ENCODE measurements at places on chromosomes 11 and 22.

DNA sequence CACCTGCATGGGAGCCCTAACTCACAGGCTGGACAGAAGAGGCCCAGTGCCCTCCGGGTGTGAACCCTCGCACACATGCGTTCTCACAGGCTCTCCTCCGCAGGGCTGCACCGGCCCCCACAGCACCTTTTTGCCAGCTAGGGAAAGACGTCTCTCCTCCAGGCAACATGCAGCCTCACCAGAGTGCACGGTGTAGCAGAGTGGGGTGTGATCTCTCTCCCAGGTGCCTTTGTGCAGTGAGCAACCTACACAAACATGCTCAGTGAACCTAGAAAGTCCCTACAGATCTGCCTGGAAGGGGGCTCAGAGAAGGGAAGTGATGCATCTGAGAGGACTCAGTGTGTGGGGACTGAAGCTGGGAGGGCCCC, 3.7 kb upstream of the CARNS1 start:
- DNase-seq: no peak

- no peak for DNase-seq
Observed at GRCh38 chr11:63001456-63001855, 14.2 kb downstream of the SLC22A8 start.

DNA sequence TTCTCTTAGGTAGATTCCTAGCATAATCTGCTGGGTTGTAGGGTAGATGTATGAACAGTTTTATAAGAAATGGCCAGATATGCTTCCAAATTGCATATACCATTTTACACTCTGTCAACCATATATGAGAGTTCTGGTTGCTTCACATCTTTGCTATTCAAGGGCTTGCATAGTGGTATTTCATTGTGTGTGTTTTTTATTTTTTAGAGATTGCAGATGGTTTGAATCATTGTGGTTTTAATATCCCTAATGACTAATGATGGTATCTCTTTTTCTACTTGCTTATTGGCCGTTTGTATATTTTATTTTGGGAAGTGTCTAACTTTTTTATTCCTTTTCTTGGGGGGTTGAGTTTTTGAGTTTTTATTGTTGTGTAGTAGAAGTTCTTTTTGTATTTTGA, 26.9 kb downstream of the RNF214 start:
- DNase-seq: no peak

DNA sequence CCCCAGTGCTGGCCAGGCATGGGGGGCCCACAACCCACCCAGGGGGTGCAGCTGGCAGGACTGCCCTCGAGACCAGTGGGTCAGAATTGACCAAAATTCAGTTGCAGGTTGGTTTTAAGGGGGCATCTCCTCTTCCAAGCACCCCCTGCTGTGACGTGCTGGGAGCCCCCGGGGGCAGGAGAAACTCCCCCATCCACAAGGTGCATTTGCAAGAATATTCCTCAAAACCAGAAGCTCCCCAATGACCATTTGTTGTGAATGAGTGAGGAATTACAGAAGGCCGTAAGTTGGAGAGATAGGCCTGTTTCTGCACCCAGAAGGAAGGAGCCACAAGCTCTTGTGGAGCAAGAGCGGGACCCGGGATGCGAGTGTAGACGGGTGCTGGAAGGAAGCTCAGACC, 414.5 kb downstream of the BRD1 start:
- no peak for DNase-seq

GRCh38 chr11:32388871-32389770, 46.2 kb downstream of the WT1 start:
- no peak for DNase-seq

DNA sequence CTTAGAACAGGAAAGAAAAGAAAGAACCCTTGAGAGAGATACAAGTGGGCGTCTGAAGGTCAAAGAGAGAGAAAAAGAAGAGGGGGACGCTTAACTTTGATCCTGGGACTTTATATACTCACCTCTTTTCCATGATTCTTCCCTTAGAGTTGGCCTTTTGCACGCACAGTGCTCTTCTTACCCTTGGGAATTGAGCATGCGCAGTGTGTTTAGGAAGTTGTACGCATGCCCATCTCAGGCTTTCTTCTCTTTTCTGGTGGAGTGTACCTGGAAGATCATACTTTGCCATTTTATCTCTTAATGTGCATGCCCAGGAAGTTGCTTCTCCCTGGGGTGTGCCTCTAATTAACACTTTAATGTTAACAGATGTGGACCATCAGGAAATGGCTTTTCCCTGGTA, 229.6 kb upstream of the ANO3 start:
- no peak for DNase-seq

DNA sequence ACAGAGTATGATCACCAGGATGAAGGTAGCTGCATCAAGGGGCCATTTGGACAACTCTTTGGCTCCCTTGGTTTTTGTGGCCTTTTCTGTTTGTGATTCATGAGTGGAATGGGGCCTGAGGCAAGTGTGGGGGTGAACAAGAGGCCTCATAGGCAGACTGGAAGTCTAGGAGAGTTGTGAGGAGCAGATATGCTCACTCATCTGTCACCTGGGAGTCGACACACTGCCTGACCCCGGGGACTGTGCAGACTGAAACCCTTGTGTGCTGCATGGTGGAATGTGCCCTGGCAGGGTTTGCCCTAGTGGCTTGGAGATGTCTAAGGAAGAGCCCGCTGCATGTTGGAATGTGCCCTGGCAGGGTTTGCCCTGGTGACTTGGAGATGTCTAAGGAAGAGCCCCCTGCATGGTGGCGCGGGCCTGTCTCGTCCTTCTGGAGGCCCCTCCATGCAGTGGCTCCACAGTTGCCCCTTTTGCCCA, 60.0 kb downstream of the MED15 start:
- DNase-seq: no peak

DNA sequence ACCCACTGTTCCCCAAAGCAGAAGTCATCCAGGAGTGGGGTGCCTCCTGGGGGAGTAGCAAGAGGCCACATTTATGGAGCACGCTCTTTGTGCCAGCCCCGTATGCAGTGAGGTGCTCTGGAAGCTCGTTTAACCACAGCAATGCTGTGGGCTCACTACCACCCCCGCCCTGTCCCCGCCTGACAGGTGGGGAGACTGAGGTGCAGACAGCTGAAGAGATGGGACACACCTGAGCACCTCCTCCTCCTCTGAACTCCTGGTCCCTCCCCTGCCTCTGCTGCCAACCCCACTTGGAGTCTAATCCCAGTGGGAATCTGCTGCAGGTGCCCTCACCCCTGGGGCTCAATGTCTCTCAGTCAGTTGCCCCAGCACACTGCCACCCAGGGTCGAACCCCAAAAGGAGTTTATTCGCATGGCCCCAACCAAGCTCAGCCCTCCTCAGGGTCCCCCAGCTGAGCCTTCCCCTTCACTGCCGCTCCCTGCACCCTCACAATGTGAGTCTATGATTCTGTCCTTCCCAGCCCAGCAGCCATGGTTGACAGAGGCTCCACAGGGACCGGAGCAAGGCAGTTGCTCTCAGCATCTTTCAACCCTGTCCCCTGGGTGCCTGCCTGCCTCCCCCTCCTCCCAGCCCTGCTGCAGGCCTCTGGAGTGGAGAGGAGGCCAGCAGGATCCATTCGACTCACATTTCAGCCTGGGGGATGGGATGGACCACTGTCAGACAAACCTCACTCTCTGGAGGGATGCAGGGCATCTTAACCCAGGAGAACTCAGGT, 13.3 kb upstream of the BCR start:
- DNase-seq: no peak

- DNase-seq: no peak
Observed at GRCh38 chr11:2297623-2298030, 4.1 kb downstream of the C11orf21 start.

GRCh38 chr11:10294290-10294953, 403 bp upstream of the SBF2 start:
- DNase-seq: no peak

DNA sequence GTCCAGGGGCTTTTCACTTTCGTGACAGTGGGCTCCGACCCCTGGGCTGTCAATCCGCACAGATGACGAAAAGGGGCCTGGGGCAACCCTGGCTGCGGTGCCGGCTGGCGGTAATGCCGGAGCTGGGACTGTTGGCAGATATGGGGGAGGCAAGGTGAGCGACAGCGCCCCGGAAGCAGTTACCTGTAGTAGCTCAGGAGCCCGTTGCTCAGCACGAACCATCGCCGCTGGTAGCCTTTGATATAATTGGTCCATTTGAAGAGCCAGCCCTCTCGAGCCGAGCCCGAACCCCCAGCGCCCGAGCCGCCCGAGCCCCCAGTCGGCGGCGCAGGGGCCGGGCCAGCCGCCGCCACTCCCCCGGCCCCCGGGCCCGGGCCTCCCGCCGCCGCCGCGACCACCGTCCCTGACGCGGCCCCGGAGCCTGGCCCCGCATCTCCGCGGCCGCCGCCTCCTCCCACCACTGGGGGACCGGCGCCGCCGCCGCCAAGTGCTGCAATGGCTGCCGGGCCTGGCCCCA, 396 bp downstream of the OSBP start:
- DNase-seq: no peak

DNA sequence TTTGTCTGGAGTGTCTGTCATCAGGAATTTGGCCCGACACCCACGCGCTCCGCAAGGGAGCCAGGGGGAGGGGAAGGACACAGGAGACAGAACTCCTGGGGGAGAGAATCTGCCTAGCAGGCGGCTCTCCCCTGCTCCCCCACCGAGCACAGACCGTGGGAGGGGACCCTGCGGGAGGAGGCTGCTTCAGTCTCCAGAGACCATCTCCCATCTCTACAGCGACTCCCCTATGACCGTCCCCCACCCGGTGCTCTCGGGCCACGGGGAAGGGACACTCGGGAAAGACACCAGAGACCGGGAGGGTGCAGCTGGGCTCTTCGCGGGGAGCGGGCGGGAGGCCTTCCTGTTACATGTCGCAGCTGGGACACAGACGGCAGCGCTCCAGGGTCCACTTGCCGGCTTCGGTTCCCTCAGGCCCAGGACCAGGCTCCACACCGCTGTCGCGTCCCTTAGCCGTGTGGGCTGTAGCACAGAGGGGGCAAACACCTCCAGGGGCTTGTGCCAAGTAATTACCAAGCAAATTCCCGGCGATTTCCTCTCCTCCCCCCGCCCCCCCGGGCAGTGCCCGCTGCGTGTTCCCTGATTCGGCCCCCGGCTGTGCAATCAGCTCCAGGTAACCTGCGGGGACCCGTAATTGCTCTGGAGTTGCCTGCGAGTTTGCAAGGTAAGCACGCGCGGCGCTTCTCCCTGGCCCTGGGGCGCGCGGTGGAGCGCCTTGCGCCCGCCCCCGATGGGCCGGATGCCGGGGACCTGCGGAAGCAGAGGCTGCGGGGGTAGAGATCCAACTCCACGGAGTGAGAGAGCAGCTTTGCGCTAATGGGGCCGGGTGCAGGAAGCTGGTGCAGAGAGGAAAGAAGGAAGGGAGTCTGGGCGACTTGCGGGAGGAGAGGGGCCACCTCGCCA, 155.1 kb upstream of the CADM1 start:
- DNase-seq: no peak

DNA sequence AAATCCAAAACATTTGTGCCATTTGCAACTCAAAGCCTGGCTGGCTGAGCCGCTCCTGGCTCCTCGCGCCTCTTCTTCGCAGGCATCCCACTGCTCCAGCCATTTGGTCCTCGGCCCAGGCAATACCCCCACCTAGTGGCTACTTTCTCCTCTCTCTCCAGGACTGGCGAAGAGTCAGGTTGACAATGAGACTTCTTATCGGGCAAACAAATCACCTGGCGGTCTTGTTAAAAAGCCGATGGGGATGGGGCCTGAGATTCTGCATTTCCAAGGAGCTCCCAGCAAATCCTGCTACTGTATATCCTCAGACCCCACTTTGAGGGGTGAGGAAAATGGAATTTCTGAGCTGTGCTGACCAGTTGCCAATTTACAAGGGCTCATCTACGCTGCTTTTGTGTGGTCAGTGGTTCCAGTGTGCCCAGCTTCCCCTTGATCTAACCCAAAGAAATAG, 89.0 kb downstream of the ISX start:
- peak; percentile 17 for DNase-seq

DNA sequence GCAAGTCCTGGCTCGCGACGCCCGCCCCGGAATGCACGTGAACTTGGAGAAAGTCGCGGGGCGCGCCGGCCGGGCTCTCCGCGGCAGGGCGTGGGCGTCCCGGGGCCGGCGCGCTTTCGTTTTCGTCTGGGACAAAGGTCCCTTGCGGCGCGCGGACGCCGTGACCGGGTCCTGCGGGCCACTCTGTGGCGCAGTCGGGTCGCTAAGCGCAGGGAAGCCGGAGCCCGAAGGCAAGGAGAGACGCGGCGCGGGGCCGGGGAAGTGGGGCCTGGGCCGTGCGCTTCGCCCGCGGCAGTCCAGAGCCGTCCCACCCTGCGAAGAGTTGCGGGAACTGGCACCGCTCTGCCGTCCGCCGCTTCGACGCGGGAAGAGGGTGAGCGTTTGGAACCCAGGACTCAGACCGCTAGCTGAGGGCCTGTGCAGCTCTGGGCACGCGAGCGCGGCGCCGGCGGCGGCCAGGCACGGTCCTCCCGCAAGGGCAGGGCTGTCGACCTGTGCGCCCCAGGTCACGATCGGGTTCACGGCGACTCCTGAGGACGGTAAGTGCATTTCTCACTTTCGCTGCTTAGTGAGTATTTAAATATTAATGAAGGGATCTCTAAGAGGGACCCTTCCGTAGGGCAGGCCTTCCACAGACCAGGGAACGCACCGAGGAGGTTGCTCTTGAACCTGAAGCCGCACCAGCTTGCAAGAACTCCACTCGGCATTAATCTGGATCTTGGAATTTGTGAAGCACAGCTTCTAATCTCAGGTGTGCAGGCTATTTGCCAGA, 78.0 kb upstream of the PPARA start:
- DNase-seq: no peak

- no peak for DNase-seq
Observed at GRCh38 chr22:36384766-36385481, 2.8 kb downstream of the MYH9 start.

GRCh38 chr22:39967103-39967829, 7.1 kb downstream of the TMA7B start:
- no peak for DNase-seq

- DNase-seq: no peak
Observed at GRCh38 chr11:113567867-113568544, 92.8 kb upstream of the DRD2 start.

DNA sequence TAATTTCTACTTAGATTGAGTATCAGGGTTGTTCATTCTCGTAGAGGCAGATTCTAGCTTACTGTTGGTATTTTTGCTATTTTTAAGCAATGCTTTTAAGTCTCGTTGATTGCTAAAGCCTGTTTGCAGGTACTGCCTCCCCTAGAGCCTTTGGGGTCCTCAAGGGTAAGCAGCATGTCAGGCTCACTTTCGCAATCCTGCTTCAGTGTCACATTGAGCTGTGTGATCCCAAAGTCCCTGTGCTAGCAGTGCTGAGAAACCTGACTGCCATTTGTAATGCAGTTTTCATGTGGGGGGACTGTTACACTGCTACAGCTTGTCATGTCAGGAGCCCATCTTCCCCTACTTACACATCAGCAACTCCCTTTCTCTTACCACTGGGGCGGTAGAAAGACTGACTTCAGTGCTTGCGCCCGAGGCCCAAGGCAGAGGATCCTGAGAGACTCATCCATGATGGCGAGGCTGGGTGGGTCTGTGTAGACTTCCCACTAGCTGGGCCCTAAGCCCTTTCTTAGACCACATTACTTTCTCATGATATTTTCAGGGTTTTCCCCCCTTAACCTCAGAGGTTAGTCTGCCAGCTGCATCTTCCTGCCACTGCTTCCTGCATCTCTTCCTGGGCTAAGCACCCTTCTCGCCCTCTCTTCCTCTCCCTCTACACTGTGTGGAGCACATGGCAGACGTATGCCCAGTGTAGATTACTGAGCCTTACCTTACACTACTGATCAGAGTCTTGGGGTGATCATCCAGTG, 40.8 kb upstream of the ST14 start:
- no peak for DNase-seq

GRCh38 chr11:17695454-17696441, 23.6 kb upstream of the MYOD1 start:
- DNase-seq: no peak

All from Panc1 (cell line).